ENCODE measurements at places on chromosomes 13 and 19.
A peak's percentile ranks its signal among the peaks of the same experiment; 100 is the strongest.

- H3K4me3 ChIP-seq, result no peak overlapping the region
- DNase-seq, result peak; percentile 38
- H3K27me3 ChIP-seq, result no peaks in the 10 kb centered on the region
- peaks cover 32% of the 10 kb centered on the region for H3K36me3 ChIP-seq
- H3K27ac ChIP-seq, result no peak overlapping the region
Measured at GRCh38 chr19:11612816-11613511, 15.7 kb downstream of the ZNF627 start.

GRCh38 chr13:34412817-34413375 is 529.2 kb upstream of the NBEA start:
- H3K4me1 ChIP-seq, result peaks cover 28% of the 10 kb centered on the region
- no peak overlapping the region for H3K4me3 ChIP-seq
- peak; percentile 48 for DNase-seq

- H3K4me3 ChIP-seq, result no peak overlapping the region
- H3K27ac ChIP-seq, result peak overlapping the region; percentile 97
- DNase-seq, result peak; percentile 78
- H3K27me3 ChIP-seq, result no peaks in the 10 kb centered on the region
Measured at GRCh38 chr19:29685326-29685725, 20.1 kb downstream of the PLEKHF1 start.

DNA sequence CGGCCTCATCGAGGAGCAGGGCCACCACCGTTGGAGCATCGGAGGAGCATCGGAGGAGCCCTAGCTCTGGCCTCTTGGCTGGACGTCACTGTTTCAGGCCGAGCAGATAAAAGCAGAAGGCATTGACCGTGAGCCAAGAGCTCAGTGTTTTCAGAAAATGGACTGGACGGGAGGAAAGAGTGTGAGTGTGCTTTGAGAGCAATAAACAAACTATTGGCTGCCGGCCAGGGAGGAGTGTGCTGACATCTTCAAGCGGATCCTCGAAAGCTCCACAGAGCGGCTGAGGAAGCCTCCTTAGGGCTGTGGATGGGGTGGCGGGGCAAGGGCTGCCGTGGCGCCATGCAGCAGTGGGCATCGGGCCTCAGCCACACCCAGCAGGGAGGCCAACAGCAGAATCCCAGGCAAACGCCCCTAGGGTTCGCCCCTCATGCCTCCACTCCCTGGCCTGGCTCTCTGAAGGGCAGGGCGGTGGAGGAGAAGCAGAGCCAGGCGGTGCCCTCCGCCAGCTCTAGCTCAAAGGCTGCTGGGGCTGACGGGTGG is 41.8 kb downstream of the IRS2 start:
- no peak overlapping the region for H3K4me3 ChIP-seq
- H3K27me3 ChIP-seq, result peaks cover 13% of the 10 kb centered on the region
- no peak overlapping the region for H3K27ac ChIP-seq
- DNase-seq, result no peak
- no peaks in the 10 kb centered on the region for H3K4me1 ChIP-seq

GRCh38 chr13:97460004-97460775 is 26.2 kb downstream of the RAP2A start:
- DNase-seq, result peak; percentile 34
- H3K36me3 ChIP-seq, result no peaks in the 10 kb centered on the region
- no peaks in the 10 kb centered on the region for H3K27me3 ChIP-seq
- 0 out of 2 replicates have a peak, but pooled peaks cover 3% of the 10 kb centered on the region for H3K4me1 ChIP-seq
- no peak overlapping the region for H3K4me3 ChIP-seq
- no peak overlapping the region for H3K27ac ChIP-seq

GRCh38 chr19:35214766-35215422 is 13.6 kb downstream of the FAM187B start:
- no peaks in the 10 kb centered on the region for H3K27me3 ChIP-seq
- no peak overlapping the region for H3K4me3 ChIP-seq
- no peak for DNase-seq
- no peak overlapping the region for H3K27ac ChIP-seq
- H3K36me3 ChIP-seq, result no peaks in the 10 kb centered on the region
- no peaks in the 10 kb centered on the region for H3K4me1 ChIP-seq

- H3K4me1 ChIP-seq, result no peaks in the 10 kb centered on the region
- H3K36me3 ChIP-seq, result peaks cover 10% of the 10 kb centered on the region
- no peaks in the 10 kb centered on the region for H3K27me3 ChIP-seq
- no peak overlapping the region for H3K4me3 ChIP-seq
- DNase-seq, result no peak
- H3K27ac ChIP-seq, result no peak overlapping the region
Measured at GRCh38 chr19:11027381-11027780, 61.9 kb upstream of the LDLR start.

GRCh38 chr13:96851856-96852445 is 142.3 kb downstream of the OXGR1 start:
- no peak overlapping the region for H3K4me3 ChIP-seq
- H3K27me3 ChIP-seq, result no peaks in the 10 kb centered on the region
- H3K27ac ChIP-seq, result no peak overlapping the region

DNA sequence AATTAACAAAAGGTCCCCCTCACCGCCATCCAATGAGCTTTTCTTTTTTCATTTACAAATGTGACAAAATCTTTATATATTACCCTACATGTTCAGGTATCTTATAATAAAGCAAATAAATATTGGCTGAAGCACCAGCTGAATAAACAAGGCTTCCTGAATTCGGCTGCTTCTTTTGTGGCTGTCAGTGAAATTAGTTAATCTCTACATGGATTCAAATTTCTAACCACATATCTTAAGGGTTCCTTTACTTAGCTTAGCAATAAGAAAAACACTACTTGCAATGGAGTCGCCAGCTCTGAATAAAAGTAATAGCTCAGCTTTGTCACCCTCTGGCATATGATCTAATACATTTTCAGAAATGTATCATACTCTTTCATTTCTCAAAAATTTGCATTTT is 104.3 kb downstream of the CCNA1 start:
- H3K27ac ChIP-seq, result no peak overlapping the region
- no peaks in the 10 kb centered on the region for H3K36me3 ChIP-seq
- no peak for DNase-seq
- no peak overlapping the region for H3K4me3 ChIP-seq
- no peaks in the 10 kb centered on the region for H3K27me3 ChIP-seq
- H3K4me1 ChIP-seq, result no peaks in the 10 kb centered on the region

DNA sequence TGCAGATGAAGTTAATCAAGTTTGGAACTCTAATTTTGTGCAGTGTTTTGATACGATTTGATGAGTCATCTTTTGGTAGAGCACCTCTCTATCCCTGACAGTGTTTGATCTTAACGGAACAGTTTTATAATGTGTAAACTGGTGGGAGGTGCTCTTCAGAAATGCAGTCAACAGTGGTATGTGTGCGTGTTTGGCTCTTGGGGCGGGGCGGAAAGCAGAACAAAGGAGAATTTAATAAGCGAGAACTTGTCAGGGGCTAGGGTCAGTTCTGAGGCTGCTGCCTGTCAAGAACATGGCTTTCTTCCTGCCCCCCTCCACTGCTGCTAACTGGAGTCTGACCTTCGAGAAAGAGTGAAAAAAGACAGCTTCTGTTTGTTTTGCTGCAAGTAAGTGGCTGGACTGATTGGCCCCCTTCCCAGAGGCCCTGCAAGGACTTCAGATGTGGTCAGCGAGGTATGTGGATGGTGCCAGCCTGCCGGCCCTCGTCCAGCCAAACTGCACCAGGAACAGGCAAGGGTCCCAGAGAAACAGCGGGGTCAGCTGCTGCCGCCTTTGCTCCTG is 40.8 kb downstream of the BBC3 start:
- peak overlapping the region; percentile 68 for H3K27ac ChIP-seq
- H3K27me3 ChIP-seq, result no peaks in the 10 kb centered on the region
- H3K4me3 ChIP-seq, result peak overlapping the region; percentile 4
- peaks cover 19% of the 10 kb centered on the region for H3K4me1 ChIP-seq
- DNase-seq, result peak; percentile 84

DNA sequence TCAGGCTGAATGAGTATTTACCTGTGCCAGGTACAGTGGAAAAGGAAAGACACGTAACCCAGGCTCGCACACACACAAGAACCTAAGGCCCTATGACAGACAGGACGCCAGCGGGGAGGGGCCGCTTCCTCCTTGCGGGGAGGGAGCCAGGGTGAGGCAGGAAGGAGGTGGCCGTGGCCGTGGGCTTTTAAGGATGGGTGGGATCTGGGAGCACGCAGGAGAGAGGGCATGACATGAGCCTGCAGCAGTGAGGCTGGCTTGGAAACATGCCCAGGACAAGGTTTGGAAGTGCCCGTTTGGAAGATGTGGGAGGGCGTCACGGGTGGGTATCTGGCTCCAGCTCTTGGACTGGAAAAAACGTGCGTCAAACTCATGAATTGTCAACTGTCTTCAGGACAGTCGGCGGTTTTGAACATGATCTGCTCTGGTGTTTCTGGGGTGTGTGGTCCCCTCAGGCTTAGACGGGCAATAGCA is 20.1 kb downstream of the SH3GL1 start:
- no peaks in the 10 kb centered on the region for H3K27me3 ChIP-seq
- H3K4me3 ChIP-seq, result no peak overlapping the region
- peak overlapping the region; percentile 30 for H3K27ac ChIP-seq
- DNase-seq, result peak; percentile 47

GRCh38 chr13:99655351-99656091 is 154.2 kb downstream of the TM9SF2 start:
- DNase-seq, result peak; percentile 89
- no peaks in the 10 kb centered on the region for H3K36me3 ChIP-seq
- H3K27ac ChIP-seq, result peak overlapping the region; percentile 67
- no peaks in the 10 kb centered on the region for H3K27me3 ChIP-seq

DNA sequence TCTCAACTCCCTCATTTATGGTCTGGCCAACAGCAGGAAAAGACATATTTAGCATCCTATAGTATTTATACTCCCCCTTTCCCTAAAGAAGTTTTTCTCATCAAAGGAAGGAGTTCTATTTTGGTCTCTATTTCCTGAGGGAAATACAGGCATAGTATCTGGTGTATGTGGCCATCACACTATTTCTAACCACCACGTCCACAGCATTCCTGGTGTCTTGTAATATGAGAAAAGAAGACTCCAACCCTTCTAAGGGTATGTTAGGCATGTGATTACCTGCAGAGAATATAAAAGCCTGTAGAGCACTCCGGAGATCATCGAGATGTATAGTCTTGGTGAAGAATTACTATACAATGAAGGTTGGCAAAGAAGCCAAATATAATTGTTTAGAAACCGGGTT is 137.4 kb downstream of the VWA8 start:
- peaks cover 5% of the 10 kb centered on the region for H3K36me3 ChIP-seq
- no peaks in the 10 kb centered on the region for H3K27me3 ChIP-seq
- peaks cover 15% of the 10 kb centered on the region for H3K4me1 ChIP-seq
- DNase-seq, result no peak
- no peak overlapping the region for H3K27ac ChIP-seq

- no peaks in the 10 kb centered on the region for H3K36me3 ChIP-seq
- no peak overlapping the region for H3K4me3 ChIP-seq
- no peaks in the 10 kb centered on the region for H3K4me1 ChIP-seq
- peaks cover 48% of the 10 kb centered on the region for H3K27me3 ChIP-seq
Measured at GRCh38 chr13:109547942-109548341, 238.4 kb downstream of the IRS2 start.

- H3K36me3 ChIP-seq, result peaks cover 47% of the 10 kb centered on the region
- no peak overlapping the region for H3K27ac ChIP-seq
- no peaks in the 10 kb centered on the region for H3K27me3 ChIP-seq
- no peak for DNase-seq
Measured at GRCh38 chr13:113183450-113184129, 24.9 kb downstream of the PCID2 start.

- DNase-seq, result no peak
- no peak overlapping the region for H3K4me3 ChIP-seq
Measured at GRCh38 chr13:77584106-77584505, 48.6 kb downstream of the SCEL start.

- no peaks in the 10 kb centered on the region for H3K27me3 ChIP-seq
- no peak overlapping the region for H3K27ac ChIP-seq
Measured at GRCh38 chr13:73717632-73718031, 416.6 kb downstream of the KLF12 start.

- H3K4me1 ChIP-seq, result no peaks in the 10 kb centered on the region
- H3K36me3 ChIP-seq, result no peaks in the 10 kb centered on the region
- no peak overlapping the region for H3K27ac ChIP-seq
- DNase-seq, result peak; percentile 32
- H3K4me3 ChIP-seq, result no peak overlapping the region
- H3K27me3 ChIP-seq, result peaks cover 27% of the 10 kb centered on the region
Measured at GRCh38 chr19:8209462-8210378, 550 bp downstream of the CERS4 start.

DNA sequence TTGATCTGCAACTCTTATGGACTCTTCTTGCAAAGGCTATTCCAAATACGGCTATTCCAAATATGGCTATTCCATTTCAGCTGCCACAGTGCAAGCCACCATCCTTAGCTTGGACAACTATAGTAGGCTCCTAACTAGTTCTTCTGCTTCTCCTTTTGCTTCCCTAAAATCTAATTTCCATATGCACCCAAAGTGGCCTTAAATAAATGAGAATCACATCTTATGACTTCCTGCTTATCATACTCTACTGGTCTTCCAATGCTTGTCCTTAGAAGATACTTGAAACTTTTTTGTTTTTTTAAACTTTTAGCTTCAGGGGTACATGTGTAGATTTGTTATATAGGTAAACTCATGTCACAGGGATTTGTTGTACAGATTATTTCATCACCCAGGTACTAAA is 4.9 kb downstream of the UCHL3 start:
- DNase-seq, result no peak
- no peak overlapping the region for H3K4me3 ChIP-seq
- H3K27me3 ChIP-seq, result no peaks in the 10 kb centered on the region

- no peaks in the 10 kb centered on the region for H3K4me1 ChIP-seq
- no peaks in the 10 kb centered on the region for H3K36me3 ChIP-seq
- H3K27me3 ChIP-seq, result no peaks in the 10 kb centered on the region
Measured at GRCh38 chr13:19927117-19927748, 31.3 kb upstream of the ZMYM2 start.

GRCh38 chr19:1748115-1748872 is 5.0 kb upstream of the ONECUT3 start:
- H3K27me3 ChIP-seq, result peaks cover 72% of the 10 kb centered on the region
- H3K4me3 ChIP-seq, result no peak overlapping the region
- H3K36me3 ChIP-seq, result no peaks in the 10 kb centered on the region
- no peak for DNase-seq
- no peak overlapping the region for H3K27ac ChIP-seq

DNA sequence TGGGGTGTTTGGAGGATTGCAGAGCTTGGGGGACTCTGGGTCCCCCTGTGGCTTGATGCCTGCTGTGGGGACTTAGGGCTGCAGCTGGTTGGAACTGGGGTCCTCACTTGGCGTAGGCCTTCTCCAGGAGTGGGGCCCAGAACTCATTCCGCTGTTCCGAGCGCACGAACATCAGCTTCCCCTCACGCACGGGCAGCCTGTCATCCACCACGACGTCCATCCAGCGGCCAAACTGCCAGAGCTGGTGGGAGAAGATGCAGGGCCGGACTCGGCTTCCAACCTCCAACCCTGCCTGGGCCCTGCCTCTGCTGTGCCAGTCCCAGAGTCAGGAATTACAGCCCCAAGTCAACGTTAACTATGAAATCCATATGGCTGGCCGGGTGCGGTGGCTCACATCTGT is 2.6 kb downstream of the CAPN12 start:
- H3K27me3 ChIP-seq, result no peaks in the 10 kb centered on the region
- DNase-seq, result no peak
- no peak overlapping the region for H3K4me3 ChIP-seq
- no peak overlapping the region for H3K27ac ChIP-seq
- no peaks in the 10 kb centered on the region for H3K36me3 ChIP-seq
- H3K4me1 ChIP-seq, result no peaks in the 10 kb centered on the region

GRCh38 chr19:34189917-34190425 is 17.7 kb downstream of the LSM14A start:
- H3K4me3 ChIP-seq, result no peak overlapping the region
- no peak for DNase-seq
- peaks cover 24% of the 10 kb centered on the region for H3K4me1 ChIP-seq
- no peaks in the 10 kb centered on the region for H3K27me3 ChIP-seq
